ENCODE measurements at places on chromosomes 16 and 17. TPM values are rescaled to one million over a fixed set of nuclear protein-coding genes. Genes with fewer than 3 reads are reported as not detected.

KRT222 gene
- not detected for total RNA-seq

TMEM235 gene
- not detected for total RNA-seq

SLC13A5 gene
- not detected for total RNA-seq

TMC5 gene
- 0.09 TPM for total RNA-seq

All from activated CD8-positive, alpha-beta memory T cell treated with anti-CD3 and anti-CD28 coated beads, Interleukin-2, amount 10 ng/mL, durations not matched to agents 7 days and 5 days (primary cell).